CD8-positive, alpha-beta memory T cell (primary cell): ENCODE measurements at places on chromosomes 5 and 9.

- DNase-seq: no peak
Measured at GRCh38 chr9:21770871-21771560, 31.4 kb upstream of the MTAP start.

DNA sequence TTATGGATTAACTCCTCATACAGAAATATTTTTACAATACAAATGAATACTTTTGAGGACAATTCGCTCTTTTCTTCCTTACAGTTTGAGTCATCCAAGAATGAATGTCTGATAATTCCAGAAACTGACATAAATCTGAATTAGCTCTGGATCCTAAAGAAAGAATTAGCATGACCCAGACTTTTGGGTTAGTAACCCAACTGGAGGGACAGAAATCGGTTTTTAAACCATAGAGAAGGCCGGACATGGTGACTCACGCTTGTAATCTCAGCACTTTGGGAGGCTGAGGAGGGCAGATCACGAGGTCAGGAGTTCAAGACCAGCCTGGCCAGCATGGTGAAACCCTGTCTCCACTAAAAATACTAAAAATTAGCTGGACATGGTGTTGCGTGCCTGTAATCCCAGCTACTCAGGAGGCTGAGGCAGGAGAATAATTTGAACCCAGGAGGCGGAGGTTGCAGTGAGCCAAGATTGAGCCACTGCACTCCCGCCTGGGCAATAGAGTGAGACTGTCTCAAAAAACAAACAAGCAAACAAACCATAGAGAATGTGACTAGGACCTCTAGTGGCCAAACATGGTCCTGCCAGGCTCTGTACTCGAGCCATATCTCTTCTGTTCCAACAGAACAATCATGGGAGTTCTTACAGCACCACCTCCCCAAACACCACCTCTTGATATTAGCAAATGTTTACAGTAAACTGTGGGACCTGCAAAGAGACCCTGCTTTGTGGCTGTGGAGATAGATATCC, 44.8 kb downstream of the LURAP1L start:
- no peak for DNase-seq

DNA sequence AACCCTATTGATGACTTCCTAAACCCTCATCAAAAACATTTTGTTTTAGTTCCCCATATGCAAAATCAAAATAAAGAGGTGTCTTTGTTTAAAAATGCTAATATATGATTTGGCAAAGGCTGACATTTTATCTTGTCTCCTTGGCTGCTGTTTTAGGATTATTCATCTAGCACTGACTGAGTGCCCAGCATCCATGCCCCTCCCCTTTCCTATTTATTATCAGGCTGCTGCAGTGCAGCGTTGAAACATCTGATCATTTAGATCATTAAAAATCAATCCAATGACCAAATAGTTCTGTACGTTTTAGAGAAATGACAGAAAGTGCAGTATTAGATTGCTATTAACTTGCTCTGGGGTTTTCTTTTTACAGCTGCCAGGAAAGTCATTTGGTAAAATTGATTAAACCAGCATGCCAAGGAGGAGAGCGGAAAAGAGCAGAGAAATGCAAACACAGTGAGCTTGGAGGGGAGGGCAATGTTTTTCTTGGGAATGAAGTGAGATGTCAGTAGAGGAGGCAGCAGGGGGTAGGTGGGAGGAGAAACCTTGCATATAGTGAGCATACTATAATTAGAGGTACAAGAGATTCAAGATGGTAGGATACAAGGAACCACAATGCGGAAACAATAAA, 286.3 kb downstream of the PDE4D start:
- DNase-seq: no peak

- DNase-seq: no peak
Measured at GRCh38 chr9:114223564-114224246, 68.4 kb downstream of the COL27A1 start.

- no peak for DNase-seq
Measured at GRCh38 chr5:11182441-11183080, 421.5 kb upstream of the DAP start.

DNA sequence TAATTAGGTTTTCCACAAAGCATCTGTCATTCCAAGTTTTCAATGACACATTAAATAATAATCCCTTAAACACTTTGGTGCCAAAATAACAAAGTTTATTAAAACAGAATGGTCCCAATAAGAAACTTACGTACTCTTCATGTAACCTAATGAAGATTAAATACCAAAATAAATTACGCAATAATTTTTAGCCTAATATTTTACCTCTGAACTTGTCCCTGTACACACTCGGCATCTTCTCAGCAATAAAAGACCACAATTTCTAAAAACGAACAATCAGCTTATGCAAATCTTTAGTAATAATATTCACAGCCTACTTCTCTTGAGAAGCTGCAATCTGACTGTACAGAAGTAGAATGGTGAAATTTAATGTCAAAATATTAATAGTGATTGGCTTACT, 163.6 kb downstream of the ZDHHC21 start:
- DNase-seq: no peak

- DNase-seq: peak; percentile 36
Measured at GRCh38 chr5:157857816-157858526, 974 bp downstream of the CLINT1 start.

DNA sequence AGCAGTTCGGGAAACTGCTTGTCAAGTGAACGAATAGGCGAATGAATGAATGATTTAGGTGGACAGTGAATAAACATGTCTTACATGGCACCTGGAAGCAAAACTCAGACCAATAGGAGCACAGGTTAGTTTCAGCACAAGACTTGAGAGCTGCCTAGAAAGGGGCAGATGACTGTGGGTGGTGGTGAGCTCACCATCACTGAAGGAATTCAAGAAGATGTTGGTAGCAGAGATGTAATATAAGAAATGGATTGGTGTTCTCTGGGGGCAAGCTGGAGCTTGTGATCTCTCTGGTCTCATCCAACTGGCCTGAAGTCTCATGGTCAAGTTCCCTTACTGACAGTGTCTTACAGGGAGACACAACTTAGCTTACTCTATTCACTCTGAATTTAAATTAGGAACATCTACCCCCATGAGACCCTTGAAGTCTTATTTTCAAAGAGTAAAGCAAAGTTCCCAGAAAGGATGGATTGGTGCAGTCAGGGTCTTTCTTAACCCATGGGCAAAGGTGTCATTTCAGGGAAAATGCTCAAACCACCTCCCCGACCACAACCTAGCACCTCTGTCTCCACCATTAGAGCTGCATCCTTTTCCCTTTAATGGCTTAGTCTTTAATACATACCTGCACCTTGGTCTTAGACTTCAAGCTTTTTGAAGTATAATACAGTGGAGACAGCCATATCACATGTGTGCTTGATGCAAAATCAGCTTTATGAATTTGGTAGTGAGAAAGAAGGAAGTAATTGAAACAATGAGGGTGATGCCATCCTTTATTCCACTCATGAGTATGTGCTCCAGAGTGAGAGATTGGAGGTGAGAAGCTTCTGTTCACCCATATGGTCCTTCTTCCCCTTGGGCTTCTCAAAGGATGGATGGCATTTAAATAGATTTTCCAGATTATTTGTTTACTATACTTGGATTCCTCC, 5.1 kb downstream of the LCP2 start:
- no peak for DNase-seq

DNA sequence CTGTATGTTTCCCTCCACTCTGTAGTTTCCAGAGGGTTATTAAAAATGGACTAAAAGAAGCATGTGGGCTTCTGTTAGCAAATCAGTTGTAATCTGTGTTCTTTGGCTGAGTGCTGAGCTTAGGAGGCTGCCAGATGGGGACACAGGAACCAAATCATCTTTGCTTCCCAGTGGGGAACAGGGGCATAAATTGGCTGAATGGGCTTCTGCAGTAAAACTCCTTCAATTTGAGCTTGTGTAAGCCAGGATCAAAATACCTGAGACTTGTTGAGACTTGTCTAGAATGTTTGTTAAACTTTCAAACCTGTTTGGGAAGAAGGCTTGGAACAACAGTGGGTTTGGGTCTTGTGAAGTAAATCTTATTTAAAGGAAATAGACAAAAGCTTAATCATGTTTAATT, 32.2 kb upstream of the TNFAIP8 start:
- DNase-seq: no peak

DNA sequence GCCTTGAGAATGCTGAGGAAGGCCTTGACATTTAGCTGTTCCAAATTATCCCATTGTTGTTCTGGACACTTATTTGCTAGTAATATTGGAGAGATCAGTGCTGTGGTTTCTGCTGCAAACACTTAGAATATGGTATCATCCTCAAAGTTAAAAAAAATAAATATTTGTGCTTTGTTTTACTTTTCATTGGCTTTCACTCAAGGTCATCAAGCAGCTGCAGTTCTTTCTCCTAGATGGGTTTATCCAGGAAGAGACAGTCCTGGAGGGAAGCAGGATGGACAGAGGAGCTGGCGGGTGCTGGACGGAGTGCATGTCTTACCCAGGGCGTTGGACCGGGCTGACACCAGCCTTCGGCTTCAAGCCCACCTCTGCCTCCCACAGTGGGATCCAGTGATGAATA, 193.6 kb downstream of the MTRR start:
- no peak for DNase-seq

- DNase-seq: no peak
Measured at GRCh38 chr9:112624711-112625707, 92.9 kb downstream of the INIP start.

- no peak for DNase-seq
Measured at GRCh38 chr9:77907585-77907984, 124.0 kb downstream of the GNAQ start.

- DNase-seq: no peak
Measured at GRCh38 chr5:174311121-174311520, 265.6 kb downstream of the NSG2 start.

DNA sequence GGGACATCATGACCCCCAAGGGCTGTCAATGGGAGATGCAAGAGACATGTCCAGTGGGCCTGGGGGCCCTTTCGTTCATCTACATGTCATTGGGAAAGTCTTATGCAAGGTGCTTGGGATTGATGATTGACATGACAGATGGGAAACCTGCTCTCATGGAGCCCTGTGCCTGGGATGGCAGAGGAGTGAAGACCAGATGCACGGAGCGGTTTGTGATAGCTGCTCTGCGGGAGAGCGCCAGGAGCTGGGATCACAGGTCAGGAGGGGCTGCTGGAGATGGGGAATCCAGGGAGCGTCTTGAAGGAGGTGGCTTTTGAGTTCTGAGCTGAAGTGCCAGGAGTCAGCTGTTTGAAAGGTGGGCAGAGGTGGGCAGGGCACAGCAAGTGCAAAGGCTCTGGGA, 104.3 kb downstream of the FGF18 start:
- no peak for DNase-seq

- no peak for DNase-seq
Measured at GRCh38 chr9:136585531-136586120, 39.8 kb upstream of the NOTCH1 start.

DNA sequence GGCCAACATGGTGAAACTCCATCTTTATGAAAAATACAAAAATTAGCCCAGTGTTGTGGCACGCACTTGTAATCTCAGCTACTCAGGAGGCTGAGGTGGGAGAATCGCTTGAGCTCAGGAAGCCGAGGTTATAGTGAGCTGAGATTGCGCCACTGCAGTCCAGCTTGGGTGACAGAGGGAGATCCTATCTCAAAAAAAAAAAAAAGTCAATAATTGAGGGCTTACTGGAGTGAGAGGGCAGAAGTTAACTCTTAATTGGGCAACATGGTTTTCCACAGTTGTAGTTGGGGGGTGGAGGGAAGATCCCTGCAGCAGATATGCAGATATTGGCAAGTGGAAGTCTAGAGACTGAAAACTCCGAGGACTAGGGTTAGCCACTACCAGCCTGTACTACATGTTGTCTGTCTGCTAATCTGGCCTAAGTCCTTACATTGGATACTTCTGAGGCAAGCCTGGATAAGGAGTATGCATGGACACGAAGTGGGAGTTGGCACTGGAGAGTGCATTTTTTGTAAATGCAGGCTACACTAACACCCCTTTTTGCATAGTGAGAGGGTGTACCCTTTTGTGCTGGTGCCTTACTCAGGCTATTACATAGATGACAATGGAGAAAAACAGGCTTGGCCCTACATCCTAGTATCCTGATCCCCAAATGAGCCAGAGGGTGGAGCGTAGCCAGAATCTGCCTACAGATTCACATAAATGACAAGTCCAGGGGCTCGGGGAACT, 89.0 kb upstream of the NIPBL start:
- no peak for DNase-seq

GRCh38 chr5:14771972-14772371, 99.6 kb downstream of the ANKH start:
- DNase-seq: no peak

DNA sequence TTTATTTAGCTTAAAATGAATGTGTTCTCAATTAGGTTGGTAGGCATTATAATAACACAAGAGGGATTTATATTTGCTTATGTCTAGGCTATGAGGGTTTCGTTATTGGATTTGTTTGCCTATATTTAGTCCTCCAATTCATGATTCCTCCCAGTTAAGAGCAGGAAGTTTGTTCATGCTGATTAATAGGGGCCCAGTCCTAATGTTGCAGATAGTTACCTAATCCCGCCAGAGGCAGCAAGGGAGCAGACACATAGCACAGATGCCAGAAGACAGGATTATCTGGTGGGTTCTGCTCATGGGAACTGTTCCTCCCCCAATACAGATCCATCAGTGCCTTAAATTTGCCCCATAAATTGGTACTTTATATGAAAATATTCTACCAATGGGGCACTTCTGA, 100.8 kb upstream of the TLE4 start:
- DNase-seq: no peak

DNA sequence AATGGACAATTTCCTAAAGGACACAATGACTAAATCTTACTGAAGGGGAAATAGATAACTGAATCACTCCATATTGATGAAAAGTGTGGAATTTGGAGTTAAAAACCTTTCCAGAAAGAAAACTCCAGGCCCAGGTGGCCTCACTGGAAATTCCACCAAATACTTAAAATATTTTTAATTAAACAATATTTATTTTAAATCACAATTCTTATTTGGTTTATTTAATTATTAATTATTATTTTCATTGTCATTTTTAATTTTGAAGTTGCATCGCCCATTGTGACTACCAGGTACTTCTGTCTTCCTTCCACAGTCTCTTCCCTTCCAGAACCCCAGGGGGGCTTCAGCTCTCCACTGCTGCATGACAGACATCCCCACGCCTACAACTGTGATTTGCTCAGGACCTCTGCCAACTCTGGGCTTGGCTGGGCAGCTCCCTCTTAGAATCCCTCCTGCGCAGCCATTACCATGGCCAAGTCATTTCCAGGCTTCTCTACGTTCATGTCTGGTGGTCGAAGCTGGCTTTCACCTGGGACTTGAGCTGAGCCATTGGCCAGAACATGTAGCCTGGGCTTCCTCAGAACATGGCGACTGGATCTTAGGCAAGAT, 16.4 kb upstream of the GADD45G start:
- DNase-seq: no peak

- no peak for DNase-seq
Measured at GRCh38 chr9:124553738-124554137, 46.5 kb upstream of the NR5A1 start.

DNA sequence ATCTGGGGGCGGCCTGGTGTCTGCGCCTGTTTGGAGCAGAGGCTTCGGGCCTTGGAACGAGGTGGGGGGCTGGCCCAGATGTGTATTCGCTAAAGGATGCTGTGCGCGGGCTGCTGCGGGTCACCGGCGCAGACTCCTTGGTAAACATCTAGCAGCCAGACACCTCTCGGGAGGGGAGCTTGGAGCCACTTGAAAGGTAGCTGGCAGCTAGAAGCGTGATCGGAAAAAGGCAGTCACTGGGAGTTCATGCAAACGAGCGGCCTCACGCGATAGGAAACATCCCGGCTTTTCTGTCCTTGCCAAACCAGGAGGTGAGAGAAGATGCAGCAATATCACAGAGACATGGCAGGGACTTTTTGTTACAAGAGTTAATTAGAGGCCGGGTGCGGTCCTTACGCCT, 8.1 kb downstream of the LAMC3 start:
- DNase-seq: no peak

GRCh38 chr5:64518793-64519192, 13.0 kb downstream of the RGS7BP start:
- no peak for DNase-seq

- no peak for DNase-seq
Measured at GRCh38 chr9:120876842-120877240, at the start of gene PHF19. Gene PHF19, minus strand, starts transcription at chr9:120877188. Its CDS starts 2,447 bp downstream, at chr9:120874741.
